Nephron progenitor cell (in vitro differentiated cells): ENCODE measurements at places on chromosomes 2 and 18.
A peak's percentile ranks its signal among the peaks of the same experiment; 100 is the strongest.

DNA sequence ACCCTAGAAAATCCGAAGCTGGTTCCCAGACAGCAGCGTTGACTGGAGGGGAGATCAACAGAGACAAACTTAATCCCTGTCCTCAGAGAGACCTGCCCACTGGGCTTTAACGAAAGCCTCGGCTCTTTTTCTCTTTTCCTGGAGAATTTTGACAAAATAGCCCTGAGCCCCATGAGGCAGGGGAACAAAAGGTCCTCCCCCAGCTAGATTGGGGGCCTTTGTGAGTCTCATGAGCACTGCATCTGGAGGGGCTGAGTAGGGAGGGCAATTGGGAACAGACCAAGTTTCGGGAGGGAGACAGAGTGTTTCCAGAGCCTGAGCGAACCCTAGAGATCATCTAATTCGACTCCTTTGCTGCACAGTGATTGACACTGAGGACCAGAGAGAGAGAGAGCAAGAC is 123.9 kb upstream of the HAAO start:
- no peak for DNase-seq

DNA sequence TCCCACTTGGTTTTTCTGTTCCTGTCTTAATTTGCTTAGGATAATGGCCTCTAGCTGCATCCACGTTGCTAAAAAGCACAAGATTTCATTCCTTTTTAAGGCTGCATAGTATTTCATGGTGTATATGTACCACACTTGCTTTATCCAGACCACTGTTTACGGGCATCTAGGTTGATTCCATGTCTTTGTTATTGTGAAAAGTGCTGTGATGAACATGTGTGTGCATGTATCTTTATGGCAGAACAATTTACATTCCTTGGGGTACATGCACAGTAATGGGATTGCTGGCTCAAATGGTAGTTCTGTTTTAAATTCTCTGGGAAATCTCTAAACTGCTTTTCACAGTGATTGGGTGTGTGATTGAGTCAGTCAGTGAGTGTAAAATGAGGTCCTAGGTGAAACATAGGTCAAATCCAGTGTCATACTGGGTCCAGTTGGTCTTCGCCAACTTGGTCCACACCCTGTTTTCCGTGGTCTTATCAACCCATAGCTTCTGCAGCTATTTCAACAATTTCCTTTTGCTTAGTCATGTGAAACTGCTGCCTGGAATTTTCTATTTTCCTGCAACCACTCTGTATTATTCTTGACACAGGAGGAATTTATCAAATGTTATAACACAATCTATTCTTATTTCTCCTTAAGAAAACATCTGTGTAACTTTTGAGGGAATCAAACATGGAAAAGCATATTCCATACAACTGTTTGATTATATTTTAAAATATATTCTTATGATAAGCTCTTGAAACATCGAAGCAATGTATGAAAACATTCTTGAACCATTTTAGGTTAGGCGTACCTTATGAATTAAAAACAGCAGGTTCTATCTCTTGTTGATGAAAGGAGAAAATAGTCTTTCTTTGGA is 82.9 kb downstream of the ADCYAP1 start:
- DNase-seq, result no peak

DNA sequence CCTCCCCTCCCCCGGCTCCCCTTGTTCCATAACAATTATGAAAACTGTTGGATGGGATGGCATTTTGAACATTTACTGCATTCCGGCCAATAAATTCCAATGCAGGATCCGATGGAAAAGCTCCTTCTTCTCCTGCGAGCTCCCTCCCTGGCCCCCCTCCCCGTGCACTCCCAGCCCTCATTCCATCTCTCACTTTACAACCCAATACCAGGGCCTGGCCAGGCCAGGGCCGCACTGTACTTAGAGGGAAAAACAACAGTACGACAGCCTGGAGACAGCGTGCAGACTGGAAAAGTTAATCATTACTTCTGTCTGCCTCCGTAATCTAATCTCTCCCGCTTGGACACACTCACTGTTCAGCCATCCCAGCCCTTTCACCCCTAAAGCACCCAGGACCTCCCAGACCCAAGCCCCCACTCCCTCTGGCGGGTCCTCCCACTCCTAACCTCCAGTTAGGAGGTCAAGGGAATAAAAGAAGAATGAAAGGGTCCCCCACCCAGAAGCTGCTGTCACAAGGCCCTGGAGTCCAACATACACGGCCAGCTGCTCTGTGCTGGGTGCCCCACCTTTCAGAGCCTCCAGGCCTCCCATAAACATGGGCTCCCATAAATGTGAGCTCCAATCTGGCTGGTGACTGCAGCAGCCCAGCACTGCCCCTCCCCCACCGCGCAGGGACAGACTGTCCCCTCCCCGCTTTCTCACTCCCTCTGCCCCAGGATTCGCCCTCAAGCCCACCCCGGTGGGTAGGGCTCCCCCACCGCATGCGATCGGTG is 20.6 kb downstream of the SMAD7 start:
- peak; percentile 73 for DNase-seq

- DNase-seq, result peak; percentile 68
Measured at GRCh38 chr2:88190808-88191721, 20.9 kb downstream of the THNSL2 start.

DNA sequence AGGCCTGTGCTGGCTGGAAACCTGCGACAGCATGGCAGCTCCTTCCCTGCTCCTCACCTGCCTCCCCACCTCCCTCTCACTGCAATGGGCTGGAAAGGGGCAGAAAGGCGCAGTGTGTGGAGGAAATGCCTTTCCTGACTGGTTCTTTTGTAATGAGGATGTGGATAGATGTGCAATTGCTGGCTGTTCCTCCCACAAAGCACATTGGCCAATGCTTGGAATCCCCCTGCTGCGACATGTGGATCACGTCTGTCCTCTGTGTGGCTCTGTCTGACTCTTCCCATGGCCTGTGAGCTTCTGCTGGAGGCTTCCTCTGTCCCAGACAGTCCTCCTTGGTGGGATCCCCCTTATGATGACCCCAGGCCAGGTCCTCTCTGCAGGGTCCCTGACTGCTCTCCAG is 172.5 kb downstream of the NCK2 start:
- DNase-seq, result no peak

DNA sequence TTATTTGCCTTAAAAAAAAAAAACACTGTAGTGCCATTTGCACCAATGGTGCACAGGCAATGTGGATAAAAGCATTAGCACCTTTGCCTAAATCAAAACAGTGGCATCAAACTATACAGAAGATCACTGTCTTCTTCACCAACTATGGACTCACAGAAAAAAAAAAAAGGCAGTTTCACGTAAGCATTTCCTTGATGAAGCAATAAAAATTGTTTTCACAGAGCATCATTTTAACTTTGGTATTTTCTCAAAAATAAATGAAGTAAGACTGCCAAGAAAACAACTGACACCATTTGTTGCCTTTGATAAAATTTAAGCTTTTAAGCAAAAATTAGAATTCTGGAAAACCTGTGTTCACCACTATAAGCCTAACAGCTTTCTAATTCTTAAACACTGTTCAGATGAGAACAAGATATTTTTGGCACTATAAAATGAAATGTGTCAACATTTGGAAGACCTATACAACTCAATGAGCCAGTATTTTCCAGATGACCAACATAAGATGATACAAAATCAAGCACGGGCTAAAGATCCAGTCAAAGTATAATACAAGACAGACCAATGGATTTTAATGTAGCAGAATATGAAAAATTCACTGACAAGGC is 21.1 kb downstream of the METTL8 start:
- DNase-seq, result no peak

DNA sequence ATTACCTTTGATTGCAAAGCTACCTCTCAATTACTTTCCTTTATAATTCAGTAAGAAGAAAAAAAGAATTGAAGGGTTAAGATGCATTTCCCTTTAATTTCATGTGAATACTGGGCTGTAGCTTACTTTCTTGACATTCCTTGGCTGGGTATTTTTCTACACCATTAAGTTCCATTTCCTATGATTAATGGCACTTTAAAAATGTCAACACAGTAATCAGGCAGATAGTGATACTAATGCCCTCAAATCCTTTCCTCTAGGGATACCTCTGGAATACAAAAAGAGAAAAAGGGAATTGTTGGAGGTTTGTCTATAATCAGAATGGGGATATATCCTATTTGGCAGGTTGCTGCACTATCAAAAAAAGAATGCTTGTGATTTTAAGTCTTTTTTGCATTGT is 216.9 kb downstream of the SRBD1 start:
- DNase-seq, result no peak

GRCh38 chr2:148560496-148560895 is 84.1 kb upstream of the EPC2 start:
- DNase-seq, result no peak

DNA sequence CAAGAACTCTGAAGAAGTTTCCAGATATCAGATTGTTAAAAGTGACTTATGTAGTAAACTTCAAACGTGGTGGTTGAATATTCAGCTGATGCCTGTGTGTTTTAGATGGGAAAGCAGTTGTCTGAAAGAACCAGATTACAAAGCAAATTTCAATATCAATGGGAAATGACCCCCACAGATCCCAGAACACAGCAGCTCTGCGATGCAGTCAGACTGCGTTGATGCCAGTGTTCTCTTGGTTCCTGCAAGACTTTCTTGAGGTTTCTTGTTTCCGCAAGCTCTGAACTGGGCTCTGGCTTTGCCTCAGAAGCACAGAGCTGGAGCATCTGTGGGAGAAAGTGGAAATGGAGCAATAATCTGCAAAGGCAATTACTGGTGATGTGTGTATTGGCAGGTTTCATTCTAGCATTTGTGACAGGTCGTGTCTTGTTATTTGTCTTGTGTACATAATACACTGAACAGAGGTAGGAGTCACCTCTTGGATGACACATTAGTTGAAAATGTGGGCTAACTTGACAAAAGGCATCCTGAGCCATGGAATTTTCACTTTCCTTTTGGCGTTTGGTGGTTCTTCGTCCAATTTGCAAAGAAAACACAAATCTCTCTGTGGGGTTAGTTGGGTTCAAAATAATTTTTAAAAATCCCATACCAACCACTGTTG is 10.8 kb upstream of the LYPD6B start:
- no peak for DNase-seq

DNA sequence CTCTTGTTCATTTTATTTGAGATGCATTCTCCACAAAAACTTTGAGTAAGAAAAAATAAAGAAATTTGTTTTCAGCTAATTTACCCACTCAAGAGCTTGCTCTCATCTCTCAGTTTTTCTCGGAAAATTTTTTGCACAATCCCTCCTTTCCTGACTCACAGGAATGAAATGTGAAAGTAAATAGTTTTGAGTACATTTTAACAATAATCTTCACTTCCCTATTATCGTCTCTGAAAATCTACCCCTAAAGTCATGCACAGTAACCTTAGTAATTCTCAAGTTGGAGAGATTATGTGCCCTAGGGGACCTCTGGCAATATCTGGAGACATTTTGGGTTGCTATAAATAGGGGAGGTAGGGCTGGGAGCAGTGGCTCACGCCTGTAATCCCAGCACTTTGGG is 2.6 kb downstream of the CYB5A start:
- no peak for DNase-seq

GRCh38 chr2:186883666-186884065 is 34.7 kb upstream of the ZSWIM2 start:
- DNase-seq, result no peak

- no peak for DNase-seq
Measured at GRCh38 chr2:160427629-160428404, 65.8 kb downstream of the RBMS1 start.

GRCh38 chr2:45237128-45237527 is 227.9 kb upstream of the SIX2 start:
- no peak for DNase-seq

DNA sequence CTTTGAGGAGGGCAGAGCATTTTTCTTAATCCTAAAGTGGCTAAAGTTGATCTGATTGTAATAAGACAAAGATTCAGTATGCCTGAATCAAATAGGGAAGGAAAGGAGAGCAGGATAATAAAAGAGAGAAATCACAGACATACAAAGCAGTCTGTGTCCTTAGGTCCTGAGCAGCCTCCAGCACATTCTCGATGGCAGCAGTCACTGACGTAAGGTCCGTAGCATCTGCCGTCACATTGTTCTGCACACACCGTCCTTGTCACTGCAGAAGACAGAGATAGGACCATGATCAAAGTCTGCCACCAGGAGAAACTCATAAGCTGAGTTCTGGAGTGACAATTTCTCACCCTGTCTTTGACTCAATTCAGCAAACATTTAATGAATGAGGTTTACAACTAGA is 813.7 kb downstream of the ERBB4 start:
- DNase-seq, result no peak
